ENCODE measurements at places on chromosomes 4 and X.
A peak's percentile ranks its signal among the peaks of the same experiment; 100 is the strongest.

DNA sequence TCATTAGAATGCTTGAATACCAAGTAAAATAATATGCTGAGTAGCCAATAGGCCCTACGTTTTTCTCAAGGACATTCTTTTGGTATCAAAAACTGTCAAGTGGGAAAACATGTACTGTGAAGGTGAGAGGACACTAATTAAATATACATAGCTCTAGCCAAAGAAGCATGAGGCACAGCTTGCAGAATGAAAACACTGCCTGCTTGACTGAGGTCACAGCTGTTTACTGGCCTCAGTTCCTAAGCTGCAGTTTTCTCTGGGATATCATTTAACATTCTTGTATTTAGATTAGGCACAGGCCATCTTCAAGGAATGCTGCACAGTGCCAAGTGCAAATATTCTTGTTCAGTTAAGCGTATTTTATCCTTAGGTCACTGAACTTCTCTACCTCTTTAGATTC is 78.6 kb downstream of the NAP1L3 start:
- DNase-seq = no peak

- DNase-seq = peak; percentile 6
Measured at GRCh38 chr4:14701896-14702295, 300.4 kb upstream of the CPEB2 start.

- peak; percentile 55 for DNase-seq
Measured at GRCh38 chr4:5098176-5098575, 46.9 kb downstream of the STK32B start.

- no peak for DNase-seq
Measured at GRCh38 chrX:79854469-79854868, 160.1 kb upstream of the TBX22 start.

DNA sequence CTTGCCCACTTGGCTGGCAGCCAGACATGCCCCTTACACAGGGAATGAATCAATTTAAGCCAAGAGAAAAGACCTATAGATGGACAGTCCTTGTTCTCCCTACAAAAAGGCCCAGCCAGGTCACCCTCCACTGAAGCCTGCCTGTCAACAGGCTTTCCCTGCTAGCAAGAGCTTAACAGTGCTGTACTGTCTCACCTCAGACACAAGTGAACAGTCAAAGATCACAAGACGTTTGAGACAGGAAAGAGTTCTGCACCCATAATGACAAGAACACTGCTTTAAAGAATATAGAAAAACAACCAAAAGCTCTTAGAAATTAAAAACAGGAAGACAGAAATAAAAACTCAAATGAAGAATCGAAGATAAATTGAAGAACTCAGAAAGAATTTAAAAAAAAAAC is 4.6 kb downstream of the RNF175 start:
- DNase-seq = no peak

GRCh38 chr4:38105475-38106220 is 145.4 kb downstream of the PTTG2 start:
- no peak for DNase-seq

DNA sequence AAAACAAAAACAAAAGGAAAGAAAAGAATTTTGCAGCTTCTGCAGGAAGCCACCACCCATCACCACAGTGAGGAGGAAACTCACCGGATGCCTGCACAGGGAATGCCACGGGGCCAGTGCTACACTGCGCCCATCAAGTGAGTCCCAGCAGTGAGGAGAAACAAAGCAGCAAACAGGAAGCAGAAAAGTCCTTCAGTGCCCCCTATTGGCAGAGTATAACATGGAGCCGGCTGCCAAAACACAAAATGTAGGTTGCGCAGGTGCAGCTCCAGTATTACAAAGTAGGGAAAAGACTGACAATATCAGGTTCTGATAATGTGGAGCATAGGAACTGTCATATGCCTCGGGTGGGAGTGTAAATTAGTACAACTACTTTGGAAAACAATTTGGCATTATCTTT is 23.3 kb upstream of the SCML2 start:
- peak; percentile 19 for DNase-seq

All from RPMI7951 (cell line).